ENCODE measurements at places on chromosomes 5 and 9. TPM values are rescaled to one million over a fixed set of nuclear protein-coding genes. Genes with fewer than 3 reads are reported as not detected.

Gene TAS2R1
- total RNA-seq, result not detected

GRCh38 chr5:42507451-42508097 is 84.3 kb downstream of the GHR start:
- H3K27me3 ChIP-seq, result no peaks in the 10 kb centered on the region
- no peak overlapping the region for H3K4me3 ChIP-seq
- no peak for DNase-seq
- H3K36me3 ChIP-seq, result no peaks in the 10 kb centered on the region

Gene NRG2
- not detected for total RNA-seq

- no peaks in the 10 kb centered on the region for H3K27me3 ChIP-seq
- H3K36me3 ChIP-seq, result peaks cover 41% of the 10 kb centered on the region
- peaks cover 9% of the 10 kb centered on the region for H3K4me1 ChIP-seq
- peak overlapping the region; percentile 61 for H3K4me3 ChIP-seq
- peak overlapping the region; percentile 81 for H3K27ac ChIP-seq
Observed at GRCh38 chr5:87411973-87412629, 629 bp downstream of the CCNH start.

Gene CHSY3
- 0.24 TPM for total RNA-seq

GRCh38 chr9:77021291-77021894 is 1.9 kb downstream of the FOXB2 start:
- H3K27me3 ChIP-seq, result peaks cover 34% of the 10 kb centered on the region
- H3K4me1 ChIP-seq, result no peaks in the 10 kb centered on the region
- no peak overlapping the region for H3K4me3 ChIP-seq
- DNase-seq, result no peak

DNA sequence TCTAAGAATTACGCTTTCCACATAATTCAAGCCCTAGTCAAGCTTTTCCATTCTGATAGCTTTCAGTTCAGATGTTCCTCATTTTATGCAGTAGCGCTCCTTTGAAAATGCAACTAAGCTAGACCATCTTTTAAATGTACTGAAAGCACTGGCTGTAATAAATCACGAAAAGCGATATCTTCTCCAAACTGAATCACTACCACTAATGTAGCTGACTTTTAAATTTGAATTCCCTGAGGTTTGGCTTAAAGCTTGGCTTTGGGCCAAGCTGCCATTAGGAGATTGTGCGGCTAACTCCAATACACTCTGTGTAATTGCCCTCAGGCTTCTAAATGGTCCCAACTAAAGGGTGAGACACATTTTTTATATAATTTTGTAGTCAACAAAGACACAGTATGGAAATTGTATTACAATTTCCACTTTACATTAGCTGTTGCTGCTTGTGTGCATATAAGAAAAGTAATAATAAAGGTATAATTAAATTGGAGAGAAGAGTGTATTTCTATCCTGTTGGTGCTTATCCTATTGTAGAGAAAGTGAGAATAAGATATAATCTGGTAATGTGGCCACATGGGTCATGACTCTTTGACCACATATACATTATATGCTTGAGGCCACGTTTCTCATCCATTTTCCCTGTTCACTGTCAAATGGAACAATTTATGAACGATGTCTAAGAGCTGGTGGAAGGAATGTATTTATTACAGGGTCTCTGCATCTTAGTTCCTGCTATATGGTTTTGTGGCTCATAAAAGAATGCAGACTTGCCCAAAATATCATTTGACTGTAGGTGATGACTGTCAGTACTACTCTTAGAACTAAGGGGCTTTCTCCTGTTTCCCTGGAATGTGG is 118.7 kb upstream of the TAF11L2 start:
- H3K27me3 ChIP-seq, result no peaks in the 10 kb centered on the region
- DNase-seq, result peak; percentile 43
- H3K4me1 ChIP-seq, result peaks cover 69% of the 10 kb centered on the region
- H3K4me3 ChIP-seq, result no peak overlapping the region
- peak overlapping the region; percentile 84 for H3K27ac ChIP-seq

GRCh38 chr5:128436749-128437188 is 101.3 kb downstream of the FBN2 start:
- no peak overlapping the region for H3K27ac ChIP-seq
- no peaks in the 10 kb centered on the region for H3K4me1 ChIP-seq
- no peaks in the 10 kb centered on the region for H3K27me3 ChIP-seq
- H3K4me3 ChIP-seq, result no peak overlapping the region
- DNase-seq, result peak; percentile 35

DNA sequence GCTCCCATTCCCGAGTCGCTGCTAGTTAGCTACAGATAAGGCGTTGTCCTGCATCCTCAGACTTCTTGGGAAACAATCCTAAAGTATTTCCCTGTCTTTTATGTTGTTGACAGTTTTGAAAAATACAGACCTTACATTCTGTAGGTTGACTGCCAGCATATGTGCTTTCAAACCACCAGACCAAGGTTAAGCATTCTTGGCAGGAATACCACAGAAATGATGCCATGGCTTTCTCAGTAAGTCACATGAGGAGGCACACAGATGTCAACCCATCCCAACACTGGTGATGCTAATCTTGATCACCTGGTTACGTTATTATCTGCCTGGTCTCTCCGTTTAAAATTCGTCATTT is 871 bp downstream of the GLE1 start:
- no peak overlapping the region for H3K27ac ChIP-seq
- no peaks in the 10 kb centered on the region for H3K27me3 ChIP-seq
- DNase-seq, result no peak
- H3K36me3 ChIP-seq, result peaks cover 39% of the 10 kb centered on the region

Gene SLC46A2
- not detected for total RNA-seq

Gene UBE2R2
- 8.6 TPM for total RNA-seq

DNA sequence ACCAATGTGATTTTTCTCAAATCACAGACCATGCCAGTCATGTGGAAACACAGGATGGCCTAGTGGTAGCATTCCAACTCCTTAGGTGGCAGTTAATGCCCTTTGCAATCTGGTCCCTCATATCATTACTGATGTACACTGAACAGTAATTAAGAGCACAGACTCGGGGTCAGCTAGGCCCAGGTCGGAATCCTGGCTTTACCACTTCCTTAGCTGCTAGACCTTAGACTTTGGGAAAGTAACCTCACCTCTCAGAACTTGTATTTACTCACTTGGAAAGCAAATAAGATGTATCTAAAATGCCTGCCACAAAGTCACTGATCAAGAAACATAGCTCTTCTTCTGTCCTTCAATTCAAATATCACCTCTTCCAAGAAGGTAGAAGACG is 112.8 kb downstream of the MAPKAP1 start:
- no peak for DNase-seq
- no peaks in the 10 kb centered on the region for H3K27me3 ChIP-seq
- H3K36me3 ChIP-seq, result no peaks in the 10 kb centered on the region
- H3K27ac ChIP-seq, result no peak overlapping the region

GRCh38 chr9:96484521-96484931 is 34.6 kb downstream of the HABP4 start:
- peak overlapping the region; percentile 14 for H3K27ac ChIP-seq
- H3K36me3 ChIP-seq, result peaks cover 62% of the 10 kb centered on the region
- H3K4me3 ChIP-seq, result no peak overlapping the region
- no peak for DNase-seq
- H3K27me3 ChIP-seq, result no peaks in the 10 kb centered on the region

Gene GPR151
- total RNA-seq, result not detected

Gene SPATA6L
- not detected for total RNA-seq

GRCh38 chr5:142929587-142929986 is 159.4 kb downstream of the ARHGAP26 start:
- DNase-seq, result no peak
- H3K27ac ChIP-seq, result no peak overlapping the region
- peaks cover 9% of the 10 kb centered on the region for H3K4me1 ChIP-seq
- H3K4me3 ChIP-seq, result no peak overlapping the region

DNA sequence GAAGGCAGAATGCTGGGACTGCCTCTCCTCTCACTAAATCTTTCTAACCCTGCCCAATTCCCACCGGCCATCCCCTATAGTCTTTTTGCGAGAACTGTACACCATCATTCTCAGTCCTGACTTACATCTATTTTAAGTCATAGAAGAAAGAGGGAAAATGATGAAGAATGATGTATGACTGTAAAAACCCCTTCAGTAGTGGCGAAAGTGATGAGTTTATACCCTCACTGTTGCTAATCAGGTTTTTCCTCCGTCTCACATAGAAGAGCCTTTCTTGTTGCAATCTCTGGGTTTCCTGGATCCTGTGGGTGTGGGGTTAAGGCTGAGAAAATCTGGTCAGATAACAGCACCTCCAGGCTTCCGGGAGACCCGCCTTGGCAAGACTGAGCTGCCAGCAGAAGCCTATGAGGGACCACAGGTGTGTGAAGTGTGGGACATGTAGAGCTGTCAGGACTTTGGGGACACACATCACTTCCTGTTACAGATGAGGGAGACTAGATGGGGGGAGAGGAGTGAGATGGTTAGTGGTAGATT is 147.1 kb upstream of the SLC12A2 start:
- no peaks in the 10 kb centered on the region for H3K36me3 ChIP-seq
- no peak overlapping the region for H3K4me3 ChIP-seq
- H3K27me3 ChIP-seq, result no peaks in the 10 kb centered on the region
- no peak for DNase-seq
